Stimulated activated CD8-positive, alpha-beta memory T cell treated with anti-CD3 and anti-CD28 coated beads, Interleukin-15, amount 100 ng/mL, for 24 hours (primary cell): ENCODE measurements at places on chromosomes 2 and 18.

DNA sequence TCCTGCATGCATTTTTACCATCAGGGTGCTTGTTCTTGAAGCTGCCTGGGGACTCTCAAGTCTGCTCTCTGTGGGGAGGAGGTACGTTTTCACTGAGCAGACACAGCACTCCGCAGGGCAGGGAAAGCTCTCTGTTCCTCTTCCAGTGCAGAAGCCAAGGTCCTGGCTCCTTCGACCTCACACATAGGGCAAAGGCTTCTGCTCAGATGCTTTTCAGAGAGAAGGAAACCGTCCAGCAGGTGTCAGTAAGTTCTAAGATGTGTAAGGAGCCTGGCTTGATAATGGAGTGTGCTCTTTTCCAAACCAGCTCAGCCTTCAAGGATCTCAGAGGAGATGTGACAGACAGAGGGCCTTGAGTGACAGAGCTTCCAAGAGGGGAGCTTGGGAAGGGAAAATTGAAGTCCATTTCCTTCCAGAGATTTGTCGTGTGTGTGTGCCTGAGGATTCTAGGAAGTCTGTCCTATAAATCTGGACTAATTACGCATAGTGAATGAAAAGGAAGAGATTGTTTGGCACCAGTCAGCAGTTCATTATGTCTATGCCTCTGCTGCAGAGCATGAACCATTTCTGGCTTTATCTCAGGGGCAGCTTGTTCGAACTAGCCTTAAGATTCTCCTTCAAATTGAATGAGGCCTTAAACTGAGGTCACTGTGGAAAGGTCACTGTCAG, 67.3 kb upstream of the UPP2 start:
- DNase-seq = no peak

GRCh38 chr18:48230467-48231113, 178.6 kb downstream of the ZBTB7C start:
- DNase-seq = no peak

DNA sequence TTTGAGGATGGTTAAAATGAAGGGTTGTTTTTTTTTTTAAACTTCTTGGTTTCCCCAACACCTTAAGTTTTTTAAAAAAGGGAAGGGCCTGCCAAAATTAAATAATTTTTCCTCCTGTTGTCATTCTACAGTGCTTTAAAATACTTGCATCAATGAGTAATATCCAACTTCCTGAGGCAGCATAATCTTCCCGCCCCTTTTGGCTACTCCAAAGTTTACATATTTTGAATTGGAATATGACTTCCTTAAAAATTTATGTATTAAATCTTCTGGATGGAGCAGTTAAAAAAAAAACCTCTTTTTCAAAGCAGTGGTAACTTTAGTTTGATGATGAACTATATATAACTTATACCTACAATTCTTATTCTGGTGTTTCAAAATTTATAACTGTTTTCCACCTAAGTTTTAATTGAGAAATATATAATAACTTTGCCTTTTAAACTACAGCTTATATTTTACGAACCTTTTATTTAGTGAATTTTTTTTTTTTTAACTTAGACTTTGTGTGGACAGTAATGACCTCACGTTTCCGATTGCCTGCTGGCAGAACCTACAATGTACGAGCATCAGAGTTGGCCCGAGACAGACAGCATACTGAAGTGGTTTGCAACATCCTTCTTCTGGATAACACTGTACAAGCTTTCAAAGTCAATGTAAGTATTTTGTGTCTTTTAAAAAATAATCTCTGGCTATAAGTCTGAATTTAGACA, 49.8 kb downstream of the PTPN4 start:
- no peak for DNase-seq

GRCh38 chr2:23904215-23904614, 22.7 kb downstream of the ATAD2B start:
- no peak for DNase-seq

DNA sequence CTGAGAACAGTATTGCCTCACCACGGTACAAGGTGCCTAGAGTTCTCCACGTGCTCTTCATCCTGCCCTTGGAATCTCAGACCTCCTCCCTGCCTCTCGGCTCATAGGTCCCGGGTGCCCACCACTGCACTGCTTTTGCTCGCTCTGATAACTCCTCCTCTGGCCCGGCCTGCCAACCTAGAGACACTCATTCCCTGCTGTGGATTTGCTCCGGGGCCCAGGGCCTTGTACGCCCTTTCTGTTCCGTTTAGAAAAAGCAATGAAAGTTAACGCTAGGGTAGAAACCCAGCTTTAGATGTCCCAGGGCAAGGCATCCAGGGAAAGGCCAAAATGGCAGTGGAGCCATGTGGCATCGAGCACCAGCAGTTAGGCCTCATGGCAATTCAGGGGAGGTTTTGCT, 253.9 kb downstream of the VAPA start:
- DNase-seq = no peak

DNA sequence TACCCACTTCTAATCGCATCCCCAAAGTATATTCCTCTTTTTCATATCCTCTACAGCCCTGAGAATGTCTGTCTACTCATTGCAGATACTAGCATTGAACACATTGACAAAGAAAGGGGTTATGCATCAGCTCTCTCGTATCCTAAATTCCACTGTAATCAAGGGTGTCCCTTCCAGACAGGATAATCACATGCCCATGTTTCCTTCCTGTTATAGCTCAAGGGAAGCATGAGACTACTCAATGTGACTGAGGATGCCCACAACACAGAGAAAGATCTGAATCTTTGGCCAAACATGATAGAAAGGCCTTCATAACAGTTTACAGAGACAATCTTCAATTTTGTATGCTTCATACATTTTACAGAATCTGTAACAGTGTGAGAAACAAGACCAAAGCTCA, 69.2 kb downstream of the HIBCH start:
- no peak for DNase-seq

DNA sequence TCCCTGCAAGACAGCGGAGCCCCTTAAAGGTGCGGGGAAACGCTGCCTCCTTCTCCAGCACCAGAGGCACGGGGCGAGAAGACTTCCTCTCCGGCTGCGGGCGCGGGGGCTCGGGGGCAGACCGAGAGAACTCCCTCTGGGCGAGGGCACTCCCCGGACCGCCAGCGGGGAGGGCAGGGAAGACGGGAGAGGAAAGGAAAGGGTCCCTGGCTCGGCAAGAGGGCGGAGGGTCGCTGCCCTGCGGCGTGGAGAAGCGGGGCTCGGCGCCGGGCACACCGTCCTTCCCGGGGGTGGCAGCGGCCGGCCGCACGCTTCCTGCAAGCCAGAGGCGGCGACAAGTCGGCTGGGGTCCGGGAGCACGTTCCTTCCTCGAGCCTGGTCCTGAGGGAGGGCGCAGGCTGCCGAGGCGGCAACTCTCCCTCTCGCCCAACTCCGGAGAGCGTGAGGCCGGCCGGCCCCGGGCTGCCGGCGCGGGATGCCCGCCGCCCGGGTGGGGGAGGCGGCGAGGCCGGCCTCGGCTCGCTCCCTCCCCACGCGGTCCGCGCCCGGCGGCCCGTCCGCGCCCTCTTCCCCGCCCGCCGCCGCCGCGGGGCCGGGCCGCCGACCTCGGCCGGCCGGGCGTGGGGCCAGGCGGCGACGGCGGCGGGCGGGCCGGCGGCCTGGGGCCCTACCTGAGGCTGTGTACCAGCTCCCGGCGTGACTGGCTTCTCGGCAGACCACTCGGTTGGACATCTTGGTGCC, 1.1 kb downstream of the MEMO1 start:
- peak; percentile 6 for DNase-seq

DNA sequence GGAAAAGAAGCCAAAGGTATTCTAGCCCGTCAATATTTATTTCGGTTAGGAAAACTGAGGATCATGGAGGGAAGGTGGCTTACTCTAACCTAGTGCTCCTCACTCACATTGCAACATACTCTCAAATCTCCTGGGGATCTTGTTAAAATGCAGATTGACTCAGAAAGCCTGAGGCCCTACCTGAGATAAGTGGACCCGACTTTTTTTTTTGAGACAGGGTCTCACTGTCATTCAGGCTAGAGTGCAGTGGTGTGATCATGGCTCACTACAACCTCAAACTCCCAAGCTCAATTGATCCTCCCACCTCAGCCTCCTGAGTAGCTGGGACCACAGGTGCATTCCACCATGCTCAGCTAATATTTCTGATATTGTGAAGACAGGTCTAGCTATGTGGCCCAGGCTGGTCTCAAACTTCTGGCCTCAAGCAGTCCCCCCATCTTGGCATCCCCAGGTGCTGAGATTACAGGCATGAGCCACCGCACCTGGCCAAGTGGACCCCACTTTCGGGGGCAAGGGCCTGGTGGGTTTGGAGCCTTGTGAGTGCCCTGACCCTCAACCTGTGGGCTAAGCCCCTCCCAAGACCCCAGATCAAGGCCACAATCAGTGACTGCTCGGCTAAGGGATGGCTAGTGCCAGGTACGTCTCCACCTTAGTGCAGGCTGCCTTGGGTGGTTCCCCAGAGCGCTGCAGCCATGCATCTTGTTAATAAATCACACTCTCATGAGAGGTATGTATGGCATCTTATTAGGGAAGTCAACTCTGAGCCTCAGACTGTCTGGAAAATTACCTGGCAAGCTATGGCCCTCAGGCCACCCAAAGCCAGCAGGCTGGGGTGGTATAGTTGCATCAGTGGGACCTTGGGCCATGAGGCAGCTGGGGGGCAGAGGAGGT, 1.1 kb upstream of the NEURL3 start:
- DNase-seq = no peak

DNA sequence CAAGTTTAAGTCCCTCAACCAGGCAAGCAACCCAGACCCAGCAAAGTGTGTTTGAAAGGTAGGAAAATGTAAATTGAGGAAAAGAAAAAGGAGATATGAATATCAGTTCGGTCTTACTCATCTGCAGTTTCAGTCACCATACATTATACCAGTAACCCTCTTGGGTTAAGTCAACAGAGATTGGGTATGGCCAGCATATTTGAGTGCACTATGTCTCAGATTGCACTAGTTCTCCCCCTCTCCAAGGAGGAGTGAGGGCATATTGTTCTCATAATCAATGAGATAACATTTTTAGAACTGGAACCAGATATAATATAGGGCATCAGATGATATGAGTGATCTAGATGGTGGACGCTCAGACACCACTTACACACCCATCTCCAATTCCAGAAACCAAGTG, 141.5 kb downstream of the COPS8 start:
- DNase-seq = no peak

DNA sequence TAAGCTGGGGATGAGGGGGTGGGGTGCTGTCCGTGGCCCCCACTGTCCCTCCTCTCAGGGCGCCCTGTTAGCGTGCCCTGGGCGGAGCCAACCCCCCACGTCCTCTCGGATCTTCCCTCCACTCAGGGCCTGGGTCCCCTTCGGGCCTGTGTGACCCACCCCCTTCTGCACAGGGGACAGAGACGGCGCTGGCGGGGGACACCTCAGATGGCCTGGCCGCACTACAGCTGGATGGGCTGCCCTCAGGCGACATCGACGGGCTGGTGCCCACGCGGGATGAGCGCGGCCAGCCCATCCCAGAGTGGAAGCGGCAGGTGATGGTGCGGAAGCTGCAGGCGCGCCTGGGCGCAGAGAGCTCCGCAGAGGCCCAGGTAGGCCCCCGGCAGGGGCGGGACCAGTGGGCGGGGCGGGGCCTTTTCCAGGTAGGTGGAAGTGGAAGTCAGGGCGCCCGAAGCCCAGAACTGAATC, 9.9 kb upstream of the KLHL30 start:
- no peak for DNase-seq

DNA sequence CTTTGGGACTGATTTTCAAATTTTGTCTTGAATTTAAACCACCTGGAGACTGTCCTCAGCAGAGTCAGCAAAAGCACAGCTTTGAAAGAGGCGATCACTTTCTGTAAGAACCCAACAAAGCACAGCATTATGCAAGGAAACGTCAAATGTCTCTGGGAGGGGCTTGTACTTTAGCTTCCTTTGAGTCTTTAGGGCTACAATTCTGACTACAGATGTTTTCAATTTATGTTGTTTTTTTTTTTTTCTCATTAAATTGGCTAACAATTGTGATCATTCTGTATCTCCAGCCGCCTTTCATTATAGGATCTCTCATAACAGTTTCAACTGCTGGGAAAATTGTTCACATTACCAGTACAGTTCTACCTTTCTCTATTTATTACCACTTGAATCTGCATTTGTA, 48.3 kb downstream of the COL3A1 start:
- no peak for DNase-seq

DNA sequence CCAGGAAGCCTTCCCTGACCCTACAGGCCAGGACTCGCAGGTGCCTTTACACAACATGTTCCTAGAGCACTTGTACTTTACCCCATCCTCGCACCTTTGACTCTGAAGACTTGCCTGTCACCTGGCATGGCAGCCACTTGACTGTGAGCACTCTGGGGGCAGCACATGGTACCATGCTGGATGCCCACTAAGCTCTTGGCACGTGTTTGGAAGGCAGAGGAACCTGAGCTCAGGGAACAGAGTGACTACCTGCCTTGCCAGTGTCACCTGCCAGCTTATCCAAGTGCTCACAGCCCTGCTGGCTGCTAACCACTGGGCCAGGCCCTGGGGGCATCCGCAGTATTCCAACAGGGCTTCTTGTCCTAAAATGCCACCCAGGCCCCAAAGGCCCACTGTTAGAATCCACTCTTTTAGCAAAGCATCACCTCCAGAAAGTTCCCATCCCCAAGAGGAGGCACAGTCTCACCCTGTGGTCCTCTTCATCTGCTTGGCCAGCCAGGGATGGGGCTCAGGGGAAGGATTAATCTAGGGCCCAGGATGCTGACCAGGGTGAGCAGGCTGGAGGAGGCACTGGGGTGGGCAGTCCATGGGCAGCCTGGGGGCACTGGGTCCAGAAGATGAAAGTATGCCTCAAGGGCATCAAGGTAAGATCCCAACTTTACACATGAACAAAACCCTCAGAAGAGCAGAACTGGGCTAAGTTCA, 57.0 kb downstream of the ZBTB7C start:
- DNase-seq = no peak

GRCh38 chr2:33118651-33119050, 171.9 kb downstream of the LTBP1 start:
- DNase-seq = no peak

- DNase-seq = no peak
Observed at GRCh38 chr2:179562330-179562885, 297.8 kb upstream of the SESTD1 start.

GRCh38 chr2:18156421-18156820, 278.0 kb downstream of the KCNS3 start:
- no peak for DNase-seq

- no peak for DNase-seq
Observed at GRCh38 chr2:180829261-180829660, 151.1 kb upstream of the UBE2E3 start.

- no peak for DNase-seq
Observed at GRCh38 chr2:207138627-207139297, 27.0 kb downstream of the KLF7 start.

GRCh38 chr2:197079832-197080555, 153.5 kb upstream of the PGAP1 start:
- no peak for DNase-seq

GRCh38 chr2:37809525-37809924, 115.6 kb upstream of the RMDN2 start:
- no peak for DNase-seq

GRCh38 chr2:46024146-46024779, 272.9 kb upstream of the EPAS1 start:
- DNase-seq = no peak

- no peak for DNase-seq
Observed at GRCh38 chr2:70982971-70983370, 4.5 kb downstream of the ANKRD53 start.

- no peak for DNase-seq
Observed at GRCh38 chr2:236284208-236284607, 20.0 kb upstream of the ASB18 start.
